Muscle of leg (tissue), 16 donors: ENCODE measurements at places on chromosomes 1 and 21.

GRCh38 chr1:97308131-97308530 lies 586.5 kb downstream of the PTBP2 start:
- H3K27ac ChIP-seq, result no peak overlapping the region
- H3K36me3 ChIP-seq, result no peaks in the 10 kb centered on the region
- no peaks in the 10 kb centered on the region for H3K27me3 ChIP-seq
- no peaks in the 10 kb centered on the region for H3K4me1 ChIP-seq
- no peak overlapping the region for H3K4me3 ChIP-seq

DNA sequence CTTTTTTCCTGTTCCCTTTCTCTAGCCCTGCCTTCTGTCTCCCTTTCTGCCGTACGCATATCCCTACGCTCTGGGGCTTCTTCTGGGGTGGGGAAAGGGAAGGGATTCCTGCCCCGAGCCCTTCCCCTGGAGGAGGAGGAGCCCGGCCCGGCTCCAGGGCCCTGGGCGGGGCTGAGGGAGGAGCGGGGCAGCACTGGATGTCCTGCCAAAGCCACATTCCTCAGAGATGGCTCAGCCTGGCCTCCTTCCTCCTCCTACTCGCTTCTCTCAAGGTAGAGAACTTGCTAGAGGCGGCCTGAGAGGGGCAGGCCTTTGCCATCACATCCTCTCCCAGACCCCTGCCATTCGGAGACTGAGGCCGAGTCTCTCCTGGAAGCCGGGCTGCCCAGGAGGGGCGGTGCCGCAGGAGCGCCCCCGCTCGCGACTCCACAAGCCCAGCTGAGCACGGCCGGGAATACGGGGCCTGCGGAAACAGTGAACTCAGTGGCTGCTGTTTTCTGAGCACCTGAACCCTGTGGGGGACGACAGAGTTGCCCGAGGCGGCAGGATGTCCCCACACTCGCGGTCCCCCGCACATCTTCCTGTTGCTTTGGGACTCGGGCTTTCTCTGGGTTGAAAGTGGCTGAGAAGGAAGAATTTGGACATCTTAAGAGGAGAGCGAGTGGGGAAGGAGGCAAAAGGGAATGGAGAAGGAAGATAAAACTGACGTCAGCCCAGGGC lies 12.2 kb downstream of the ADAMTSL4 start:
- H3K36me3 ChIP-seq, result peaks cover 27% of the 10 kb centered on the region
- H3K4me3 ChIP-seq, result peak overlapping the region; percentile 61
- peaks cover 74% of the 10 kb centered on the region for H3K4me1 ChIP-seq
- DNase-seq, result peak; percentile 99

GRCh38 chr21:30444204-30444603 lies 4.1 kb downstream of the KRTAP15-1 start:
- H3K4me3 ChIP-seq, result no peak overlapping the region
- no peaks in the 10 kb centered on the region for H3K36me3 ChIP-seq
- no peak for DNase-seq

DNA sequence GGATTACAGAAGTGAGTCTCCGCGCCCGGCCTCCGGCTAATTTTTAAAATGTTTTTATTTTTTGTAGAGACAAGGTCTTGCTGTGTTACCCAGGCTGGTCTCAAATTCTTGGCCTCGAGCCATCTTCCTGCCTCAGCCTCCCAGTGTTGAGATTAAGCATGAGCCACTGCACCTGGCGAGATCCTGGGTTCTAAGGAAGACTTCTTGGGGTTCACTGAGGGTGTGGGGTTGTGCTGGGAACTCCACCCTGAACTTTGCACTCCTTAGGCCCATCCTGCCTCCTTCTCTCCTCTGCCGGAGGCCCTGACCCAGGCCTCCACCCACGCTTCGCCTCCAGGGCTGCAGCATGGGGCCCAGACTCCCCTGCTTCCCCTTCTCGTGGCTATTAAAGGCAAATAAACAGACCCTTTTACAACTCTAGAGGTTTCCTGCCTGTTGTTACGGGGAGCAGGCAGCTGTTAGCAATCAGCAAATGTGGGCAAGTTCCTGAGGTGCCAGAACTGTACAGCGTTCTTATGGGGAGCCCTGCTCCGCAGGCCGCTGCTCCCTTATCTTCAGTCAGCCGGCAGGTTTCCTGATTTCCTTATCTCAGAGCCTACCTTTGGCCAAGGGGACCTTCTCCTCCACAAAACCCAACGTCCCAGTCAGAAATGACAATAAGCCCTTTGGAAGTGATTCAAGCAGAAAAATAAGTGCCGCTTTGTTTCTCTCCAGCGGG lies 41.0 kb upstream of the LIN9 start:
- peak overlapping the region; percentile 13 for H3K27ac ChIP-seq
- H3K27me3 ChIP-seq, result no peaks in the 10 kb centered on the region
- H3K4me3 ChIP-seq, result no peak overlapping the region

DNA sequence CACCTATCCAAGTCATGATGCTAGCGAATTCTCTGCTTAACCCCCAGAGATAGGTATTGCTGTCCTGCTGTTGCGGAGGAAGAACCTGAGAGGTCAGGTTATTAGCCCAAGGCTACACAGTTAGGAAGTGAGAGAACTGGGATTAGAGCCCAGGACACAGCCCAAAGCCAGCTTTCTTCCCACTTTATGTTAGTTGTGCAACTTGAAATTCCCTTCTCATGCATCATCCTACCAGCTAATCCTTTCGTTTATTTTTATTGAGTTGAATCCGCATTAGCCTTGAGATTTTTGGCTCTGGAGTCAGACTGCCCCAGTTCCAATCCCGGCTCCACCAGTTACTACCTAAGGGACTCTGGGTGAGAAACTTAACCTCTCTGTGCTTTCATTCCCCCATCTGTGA lies 65.4 kb downstream of the PLEKHA6 start:
- no peak overlapping the region for H3K4me3 ChIP-seq
- peaks cover 50% of the 10 kb centered on the region for H3K4me1 ChIP-seq
- DNase-seq, result peak; percentile 84

- no peaks in the 10 kb centered on the region for H3K27me3 ChIP-seq
- peak overlapping the region; percentile 35 for H3K27ac ChIP-seq
- H3K36me3 ChIP-seq, result peaks cover 55% of the 10 kb centered on the region
- DNase-seq, result no peak
Measured at GRCh38 chr1:228101994-228102790, 933 bp downstream of the C1orf35 start.

DNA sequence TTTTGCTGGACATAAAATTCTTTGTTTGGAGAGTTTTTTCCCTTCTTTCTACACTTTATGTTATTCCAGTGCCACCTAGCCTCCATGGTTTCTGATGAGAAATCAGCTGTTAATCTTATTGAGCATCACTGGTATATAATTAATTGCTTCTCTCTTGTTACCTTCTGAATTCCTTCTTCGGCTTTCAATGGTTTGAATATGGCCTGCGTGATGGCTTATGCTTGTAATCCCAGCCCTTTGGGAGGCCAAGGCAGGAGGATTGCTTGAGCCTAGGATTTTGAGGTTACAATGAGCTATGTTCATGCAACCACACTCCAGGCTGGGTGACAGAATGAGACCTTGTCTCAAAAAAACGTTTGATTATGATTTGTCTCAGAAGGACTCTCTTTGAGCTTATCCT lies 13.0 kb upstream of the CNIH4 start:
- no peak overlapping the region for H3K4me3 ChIP-seq
- H3K27ac ChIP-seq, result no peak overlapping the region
